ENCODE measurements at places on chromosomes 3 and 15. TPM values are rescaled to one million over a fixed set of nuclear protein-coding genes. Genes with fewer than 3 reads are reported as not detected.

- DNase-seq, result no peak
Observed at GRCh38 chr3:139721370-139721769, 43.6 kb upstream of the NMNAT3 start.

- no peak for DNase-seq
Observed at GRCh38 chr3:93989241-93989640, 9.3 kb downstream of the ARL13B start.

GRCh38 chr3:155231792-155232191 lies 61.7 kb downstream of the STRIT1 start:
- DNase-seq, result no peak

GRCh38 chr3:101252945-101253344 lies 67.4 kb downstream of the IMPG2 start:
- DNase-seq, result no peak

GRCh38 chr3:195559723-195560409 lies 16.7 kb upstream of the PPP1R2 start:
- no peak for DNase-seq

DNA sequence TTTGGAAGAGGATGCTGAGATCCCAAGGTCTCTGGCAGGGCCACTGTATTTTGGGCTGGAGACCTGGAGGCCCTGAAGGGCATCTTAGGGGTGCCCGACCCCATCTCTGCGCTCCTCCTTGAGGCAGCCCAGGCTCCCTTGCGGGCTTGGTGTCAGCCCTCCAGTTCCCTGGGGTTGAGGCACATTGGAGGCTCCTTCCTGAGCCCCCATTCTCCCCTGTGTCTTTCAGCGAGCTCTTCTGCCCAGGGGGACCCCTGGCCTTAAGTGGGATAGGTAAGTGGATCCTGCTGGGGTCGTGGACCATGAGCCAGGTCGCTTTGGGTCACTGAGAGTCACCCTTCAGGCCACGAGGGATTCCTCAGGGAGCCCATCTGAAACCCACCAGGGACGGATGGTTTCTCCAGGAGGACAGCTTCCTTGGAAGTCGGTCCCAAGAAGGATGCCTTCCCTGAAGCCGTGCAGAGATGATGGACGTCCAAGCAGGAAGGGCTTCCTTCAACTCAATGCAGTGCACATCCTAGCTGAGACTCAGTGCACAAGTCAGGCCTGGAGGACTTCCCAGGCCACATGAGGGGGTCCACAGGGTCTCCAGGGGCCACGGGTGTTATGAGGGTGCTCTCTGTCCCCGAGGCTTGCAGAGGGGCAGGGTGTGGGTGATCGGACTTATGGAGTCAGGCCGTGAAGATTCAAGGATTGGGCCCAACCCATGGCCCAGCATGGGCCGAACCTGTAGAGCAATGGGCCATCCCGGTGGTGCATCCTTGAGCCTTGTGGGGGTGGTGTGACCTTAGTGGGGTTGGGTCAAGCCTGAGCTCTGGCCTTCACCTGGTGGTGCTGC lies 224.3 kb downstream of the SNRPN start:
- DNase-seq, result peak; percentile 79

DNA sequence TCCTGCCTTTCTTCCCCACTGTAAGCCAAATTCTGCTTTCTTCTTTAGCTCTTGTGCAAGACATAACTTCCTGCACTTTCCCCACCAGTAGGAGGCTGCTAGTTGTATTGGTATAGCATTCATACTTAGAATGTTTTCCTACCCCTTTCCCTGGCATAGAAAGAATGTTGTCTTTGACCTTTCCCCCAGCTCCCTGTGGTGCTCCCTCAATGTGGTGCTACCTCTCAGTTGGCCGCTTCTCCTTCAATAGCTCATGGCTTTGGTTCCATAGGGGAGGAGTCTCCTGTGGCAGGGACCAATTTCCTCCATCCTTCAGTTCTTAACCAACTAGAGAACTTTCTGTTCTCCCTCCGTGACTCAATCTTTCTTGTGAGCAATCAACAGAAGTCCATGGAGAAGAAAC lies 67.5 kb upstream of the AKAP13 start:
- no peak for DNase-seq

DNA sequence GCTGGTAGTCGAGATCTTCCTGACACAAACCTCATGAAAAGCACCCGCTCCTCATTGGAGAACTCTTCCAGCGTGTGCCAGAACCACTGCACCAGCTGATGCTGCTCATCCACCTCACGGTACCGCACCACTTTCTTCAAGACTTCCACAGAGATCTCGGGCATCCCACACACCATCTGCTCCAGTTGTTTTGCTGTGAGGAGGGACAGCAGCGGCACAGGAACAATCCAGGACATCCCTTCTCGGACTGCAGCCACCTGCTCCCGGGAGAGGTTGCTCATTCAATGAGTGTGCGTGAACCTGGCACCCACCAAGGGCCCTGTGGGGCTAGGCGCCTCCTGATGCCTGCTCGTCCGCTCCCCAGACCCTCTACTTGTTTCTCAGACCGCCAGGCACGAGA lies 15.1 kb downstream of the FBXL22 start:
- DNase-seq, result no peak

- no peak for DNase-seq
Observed at GRCh38 chr15:76147906-76148570, 88.3 kb downstream of the TMEM266 start.

DNA sequence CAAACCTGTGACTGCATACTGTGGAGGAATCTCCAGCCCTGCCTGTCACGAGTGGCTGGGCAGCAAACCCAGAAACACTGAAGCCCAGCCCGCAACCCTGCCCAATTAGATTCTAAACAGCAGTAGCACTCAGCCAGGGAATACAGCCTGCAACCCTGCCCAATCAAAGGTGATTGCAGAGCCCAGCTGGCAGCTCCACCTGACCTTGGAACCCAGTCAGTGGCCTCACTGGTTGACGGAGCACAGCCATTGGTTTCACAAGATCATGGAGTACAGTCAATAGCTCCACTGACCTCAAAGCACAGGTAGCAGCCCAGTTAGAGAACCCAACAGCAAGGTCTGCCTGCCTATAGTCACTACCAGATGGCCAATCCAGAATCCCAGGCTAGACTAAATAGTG lies 35.2 kb upstream of the MYLK start:
- DNase-seq, result no peak

DNA sequence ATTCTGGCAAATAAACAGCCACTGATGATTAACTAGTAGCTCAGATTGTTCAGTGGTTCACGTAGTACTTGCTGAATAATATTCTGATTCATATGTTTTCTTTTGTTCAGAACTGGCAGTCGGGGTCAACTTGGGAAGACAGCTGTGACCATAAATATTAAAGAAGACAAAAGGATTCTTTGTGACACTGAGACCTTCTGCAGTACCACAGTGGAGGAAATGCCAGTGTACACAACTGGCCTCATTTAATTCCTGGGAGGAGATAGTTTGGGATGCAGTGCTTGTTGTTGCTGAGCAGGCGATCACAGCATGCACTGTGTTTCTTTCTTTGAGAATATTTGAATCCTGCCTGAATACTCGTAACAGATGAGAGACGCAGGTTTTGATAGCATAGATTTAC lies 26.7 kb upstream of the MCF2L2 start:
- no peak for DNase-seq

DNA sequence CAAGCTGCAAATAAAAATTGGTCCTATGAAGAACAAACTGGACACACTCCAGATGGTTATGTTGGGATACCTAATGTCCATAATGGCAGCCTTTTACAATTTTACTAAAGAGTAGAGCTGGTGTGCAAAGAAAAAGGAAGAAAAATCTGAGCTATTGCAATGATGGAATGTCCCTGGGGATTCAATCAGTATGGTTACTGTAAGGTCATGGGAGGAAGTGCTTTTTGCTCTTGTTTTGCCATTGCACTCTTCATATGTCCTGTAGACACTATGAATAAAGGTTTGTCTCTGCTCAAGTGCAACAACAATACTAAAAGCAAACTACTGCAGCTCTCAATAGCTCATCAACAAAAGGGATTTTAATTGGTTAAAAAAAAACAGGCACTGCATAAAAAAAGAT lies 5.4 kb downstream of the PFN2 start:
- DNase-seq, result no peak

GRCh38 chr3:127800508-127800907 lies 21.8 kb downstream of the MGLL start:
- DNase-seq, result no peak

DNA sequence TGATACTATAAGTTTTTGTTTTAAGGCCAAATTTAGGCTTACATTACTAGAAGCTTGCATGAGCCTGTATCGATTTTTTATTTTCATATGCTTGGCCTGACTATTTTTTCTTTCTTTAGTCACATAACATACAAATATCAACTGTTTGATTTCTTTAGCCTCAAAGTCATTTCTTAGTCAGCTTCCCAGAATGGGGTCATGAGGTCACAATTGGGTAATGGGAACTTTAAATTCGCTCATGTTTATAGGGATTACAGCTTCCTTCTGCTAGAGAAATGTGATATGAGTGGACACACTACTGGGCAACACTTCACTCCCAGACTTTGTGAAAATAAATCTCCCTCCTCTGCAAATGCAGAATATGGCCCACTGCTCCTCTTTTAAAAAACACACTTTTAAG lies 9.1 kb upstream of the TIPARP start:
- DNase-seq, result no peak

DNA sequence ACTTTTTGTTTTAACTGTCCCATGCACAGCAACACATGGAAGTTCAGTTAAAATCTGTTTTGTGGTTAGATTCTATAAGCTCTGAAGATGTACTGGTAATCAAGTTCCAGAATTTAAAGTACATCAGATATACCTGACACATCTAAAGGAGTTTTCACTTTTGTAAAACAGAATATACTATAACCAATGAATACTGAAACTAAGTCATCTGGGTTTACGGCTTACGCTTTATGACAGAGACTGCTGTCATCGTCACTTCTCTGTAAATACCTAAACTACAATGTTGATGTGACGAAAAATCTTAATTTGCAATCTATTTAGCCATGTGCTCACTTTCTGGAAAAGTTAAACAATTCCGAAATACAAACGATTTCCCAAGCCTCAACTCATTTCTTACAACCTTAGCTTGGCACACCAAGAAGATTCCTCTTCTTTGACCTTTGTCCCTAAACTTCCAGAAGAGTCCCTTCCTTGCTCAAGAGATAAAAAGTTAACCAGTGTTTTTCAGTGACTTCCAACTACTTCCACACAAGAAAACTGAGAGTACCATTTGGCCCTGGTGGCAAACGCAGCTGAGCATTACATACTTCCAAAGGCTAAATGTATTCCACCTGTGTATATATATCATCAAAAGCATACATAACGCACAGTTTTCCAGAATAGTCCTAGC lies 56.8 kb upstream of the NEK10 start:
- DNase-seq, result no peak

DNA sequence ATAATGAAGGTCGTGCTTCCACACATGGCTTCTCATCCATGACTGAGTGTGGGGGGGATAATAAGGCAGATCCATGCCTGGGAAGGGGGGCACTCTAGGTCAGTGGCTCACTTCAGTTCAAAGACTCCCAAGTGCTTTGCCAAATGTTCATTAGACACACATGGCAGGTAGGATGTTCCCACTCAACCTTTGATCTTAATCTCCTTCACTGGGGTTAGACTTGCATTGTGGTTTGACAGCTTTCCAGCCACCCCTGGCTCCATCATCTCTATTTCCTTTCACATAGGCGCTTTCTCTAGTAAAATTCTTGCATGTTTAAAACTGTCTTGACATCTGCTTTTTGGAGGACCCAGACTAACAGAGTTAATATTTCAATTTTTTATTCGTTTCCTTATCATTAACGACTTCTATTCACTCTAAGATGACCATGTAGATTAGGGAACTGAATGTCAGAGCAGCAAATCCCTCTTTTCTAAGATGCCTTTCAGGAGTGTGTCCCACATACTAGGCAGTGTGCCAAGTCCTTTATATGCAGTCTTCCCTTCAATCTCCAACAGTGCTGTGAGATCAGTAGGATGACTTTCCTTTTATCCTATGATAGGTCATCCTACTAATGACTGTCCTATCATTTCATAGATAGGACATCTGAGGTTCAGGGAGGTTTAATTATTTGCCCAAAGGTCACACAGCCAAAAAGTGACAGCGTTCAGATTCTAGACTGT lies 57.9 kb downstream of the BTD start:
- no peak for DNase-seq

DNA sequence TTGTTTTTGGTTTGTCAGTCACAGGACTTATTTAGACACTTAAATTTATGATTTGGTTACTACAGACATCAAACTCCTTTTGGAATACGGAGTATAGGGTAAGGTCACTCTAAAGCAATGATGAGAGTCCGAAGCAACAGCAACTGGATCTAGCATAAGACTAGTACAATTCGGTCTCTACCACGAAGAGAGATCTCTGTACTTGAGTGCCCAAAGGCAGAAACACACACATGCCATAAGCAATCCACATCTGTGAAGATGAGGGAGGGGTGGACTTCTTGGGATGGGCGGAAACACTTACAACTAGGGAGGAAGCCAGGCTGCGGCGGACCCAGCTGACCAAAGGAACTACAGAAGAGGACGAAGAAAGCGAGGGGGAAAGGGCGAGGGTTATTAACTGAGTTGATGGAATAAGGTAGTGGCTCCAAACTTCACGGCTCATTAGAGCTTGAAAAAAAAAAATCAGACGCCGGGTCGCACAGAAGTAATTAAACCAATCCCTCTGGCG lies 595 bp downstream of the DPH6 start:
- DNase-seq, result no peak

DNA sequence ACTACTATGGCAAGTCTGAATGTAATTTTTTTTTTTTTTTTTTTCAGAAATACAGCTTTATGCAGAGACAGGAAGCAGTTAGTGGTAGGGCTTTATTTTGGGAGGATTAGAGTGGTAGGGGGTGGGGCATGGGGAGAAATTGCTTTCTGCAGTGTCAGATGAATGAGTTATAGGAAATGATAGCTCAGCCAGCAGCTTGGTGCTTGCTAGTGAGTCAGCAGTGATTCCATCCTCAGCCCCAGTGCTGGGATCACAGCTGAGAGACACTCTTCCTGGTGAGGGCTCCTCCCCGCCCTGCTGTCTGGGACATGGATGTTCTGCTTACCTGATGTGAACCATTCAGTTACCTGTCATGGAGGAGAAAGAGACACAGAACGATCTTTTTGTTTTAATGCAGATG lies 39.6 kb downstream of the SEMA6D start:
- DNase-seq, result no peak

- no peak for DNase-seq
Observed at GRCh38 chr3:95134693-95135413, 1072.0 kb downstream of the NSUN3 start.

GRCh38 chr15:91884606-91885005 lies 31.1 kb downstream of the SLCO3A1 start:
- DNase-seq, result no peak

GRCh38 chr3:119352863-119353527 lies 58.8 kb downstream of the ARHGAP31 start:
- no peak for DNase-seq

Gene ACP3
- total RNA-seq, result not detected

Gene SLC9C1
- total RNA-seq, result not detected

Gene ITPKA
- total RNA-seq, result not detected

Gene KBTBD13
- not detected for total RNA-seq

Gene CCR3
- total RNA-seq, result not detected

Gene GOLGA6L7
- total RNA-seq, result not detected

Gene MUC4
- total RNA-seq, result not detected

Gene ATP13A5
- not detected for total RNA-seq

Gene GNAT1
- not detected for total RNA-seq

Gene GP5
- total RNA-seq, result 0.10 TPM

Gene TRPM1
- not detected for total RNA-seq
